M059J (cell line): ENCODE measurements at places on chromosomes 1 and 21. TPM values are rescaled to one million over a fixed set of nuclear protein-coding genes. Genes with fewer than 3 reads are reported as not detected.

The FCAMR gene
- total RNA-seq = not detected in 2 replicates

The ETNK2 gene
- total RNA-seq = 33.9 and 36.4 TPM in 2 replicates

DNA sequence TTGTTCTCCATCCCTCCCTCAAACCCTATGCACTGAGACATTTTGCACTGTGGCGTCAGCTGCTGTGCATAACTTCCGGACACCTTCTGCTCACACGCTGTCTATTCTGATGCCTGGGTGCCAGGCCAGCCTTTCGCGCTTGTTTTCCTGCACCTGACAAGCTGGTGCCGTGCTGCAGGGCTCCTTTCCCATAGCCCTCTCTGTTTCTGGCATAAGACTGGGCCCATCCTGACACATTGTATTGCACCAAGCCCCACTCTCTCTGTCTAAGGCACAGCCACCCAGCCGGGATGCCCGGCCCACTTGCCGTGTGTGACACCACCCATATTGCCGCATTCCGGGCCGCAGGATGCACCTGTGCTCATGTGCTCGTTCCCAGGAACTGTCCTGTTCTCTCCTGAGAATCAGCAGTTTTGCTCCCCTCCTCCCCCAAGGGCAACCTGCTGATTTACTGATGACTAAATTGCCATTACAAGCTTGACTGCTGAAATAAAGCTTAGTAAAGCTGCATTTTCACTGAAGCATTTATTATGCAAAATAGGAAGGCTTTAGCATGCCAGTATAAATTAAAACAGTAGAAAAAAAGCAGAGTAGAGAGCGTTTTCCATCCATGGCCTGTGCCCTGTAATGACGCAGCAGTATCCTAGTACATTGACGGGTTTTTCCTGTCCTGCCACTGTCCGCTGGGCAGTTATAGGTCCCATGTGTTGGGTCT lies 88.0 kb downstream of the CD247 start:
- DNase-seq = no peak

The CD247 gene
- total RNA-seq = not detected in 2 replicates

DNA sequence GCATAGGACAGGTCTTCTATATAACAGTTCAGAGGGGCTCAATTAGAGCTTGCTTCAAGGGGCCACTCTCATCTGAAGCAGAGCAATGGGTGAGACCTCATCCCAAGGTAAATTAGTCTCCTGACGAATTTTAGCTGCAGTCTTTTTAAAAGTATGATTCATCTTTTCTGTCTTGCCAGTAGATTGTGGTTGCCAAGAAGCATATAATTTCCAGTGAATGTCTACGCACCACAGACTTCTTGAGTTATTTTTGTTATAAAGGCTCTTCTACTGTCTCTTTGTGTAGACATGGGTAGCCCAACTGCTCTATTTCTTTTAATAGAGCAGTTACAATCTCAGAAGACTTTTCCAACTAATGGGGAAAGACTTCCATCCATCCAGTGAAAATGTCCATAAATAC lies 108.9 kb upstream of the FMN2 start:
- DNase-seq = peak; percentile 16

- DNase-seq = no peak
Measured at GRCh38 chr1:212098310-212098709, 62.8 kb downstream of the DTL start.

GRCh38 chr1:86435327-86435726 lies 11.4 kb downstream of the CLCA2 start:
- DNase-seq = no peak

The OR2T33 gene
- total RNA-seq = not detected in 2 replicates

- no peak for DNase-seq
Measured at GRCh38 chr1:206782448-206782847, 10.2 kb upstream of the IL10 start.

- DNase-seq = no peak
Measured at GRCh38 chr1:48523558-48523957, 51.6 kb upstream of the SPATA6 start.

- no peak for DNase-seq
Measured at GRCh38 chr1:210371916-210372315, 43.2 kb downstream of the HHAT start.

DNA sequence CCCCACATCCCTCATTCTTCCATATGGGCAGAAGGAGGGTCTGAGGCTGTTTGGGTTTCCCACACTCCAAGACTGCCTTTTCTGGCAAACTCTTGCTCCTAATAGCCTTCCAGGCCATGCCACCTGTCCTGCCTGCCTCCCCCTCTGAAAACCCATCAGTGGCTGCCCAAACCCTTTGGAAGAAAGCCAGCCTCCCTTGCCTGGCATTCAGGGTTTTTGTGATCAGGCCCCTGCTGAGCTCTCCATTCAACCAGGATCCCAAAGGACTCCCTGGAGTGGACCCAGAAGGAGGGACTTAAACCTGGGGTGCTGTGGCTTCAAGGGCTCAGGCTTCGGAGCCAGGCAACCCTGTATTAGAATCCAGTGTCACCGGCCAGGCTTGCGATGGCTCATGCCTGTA lies 4.2 kb upstream of the GUCA2A start:
- DNase-seq = no peak

DNA sequence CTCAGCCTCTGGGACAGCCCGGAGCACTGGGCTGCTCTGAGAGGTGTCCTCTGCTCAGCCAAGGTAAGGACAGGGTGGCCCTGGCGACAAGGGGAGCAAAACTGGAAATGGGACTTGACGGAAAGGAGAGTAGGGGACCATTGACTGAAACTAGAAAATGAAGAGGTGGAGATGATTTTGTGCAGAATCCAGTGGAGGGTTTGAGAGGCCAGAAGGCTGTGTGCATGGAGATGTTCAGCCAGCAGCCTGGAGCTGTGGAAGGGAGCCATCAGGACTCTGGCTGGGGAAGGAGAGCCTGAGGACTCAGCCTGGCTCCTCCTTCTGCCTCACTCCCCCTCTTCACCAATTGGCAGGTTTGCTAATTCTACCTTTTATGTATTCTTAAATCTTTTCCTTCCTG lies 114.2 kb downstream of the EDEM3 start:
- DNase-seq = no peak

DNA sequence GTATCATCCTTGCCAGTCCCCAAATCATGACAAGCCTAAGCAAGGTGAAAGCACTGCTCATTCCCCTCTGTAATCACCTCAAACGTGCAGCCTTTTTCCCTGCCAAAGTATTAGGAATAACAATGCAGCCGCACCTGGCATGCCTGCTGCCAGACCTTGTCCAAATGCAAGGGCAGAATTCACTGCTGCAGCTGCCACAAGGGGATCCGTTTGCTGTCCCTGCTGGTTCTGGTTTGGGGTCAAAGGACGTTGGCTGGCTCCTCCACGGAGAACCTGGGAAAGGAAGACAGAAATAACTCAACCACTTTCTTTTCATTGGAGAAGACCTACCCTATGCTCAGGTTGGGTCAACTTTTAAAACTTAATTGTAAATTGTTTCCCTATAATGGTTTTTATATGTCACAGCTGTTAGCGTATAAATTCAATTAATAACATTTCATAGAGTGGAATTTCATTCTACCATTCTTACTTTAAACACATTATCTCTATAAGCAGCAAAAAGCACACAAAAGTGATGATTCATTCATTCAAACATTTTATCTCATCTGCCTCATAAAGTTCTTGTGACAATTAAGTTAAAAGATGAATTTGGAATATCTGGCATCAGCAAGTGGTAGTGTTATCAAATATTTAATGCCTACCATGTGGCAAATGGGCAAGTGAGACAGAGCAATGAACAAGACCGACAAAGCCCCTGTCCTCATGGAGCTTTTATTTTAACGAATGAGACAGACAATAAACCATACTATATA lies 59.8 kb upstream of the SDC3 start:
- peak; percentile 26 for DNase-seq

The RHD gene
- total RNA-seq = not detected in 2 replicates

DNA sequence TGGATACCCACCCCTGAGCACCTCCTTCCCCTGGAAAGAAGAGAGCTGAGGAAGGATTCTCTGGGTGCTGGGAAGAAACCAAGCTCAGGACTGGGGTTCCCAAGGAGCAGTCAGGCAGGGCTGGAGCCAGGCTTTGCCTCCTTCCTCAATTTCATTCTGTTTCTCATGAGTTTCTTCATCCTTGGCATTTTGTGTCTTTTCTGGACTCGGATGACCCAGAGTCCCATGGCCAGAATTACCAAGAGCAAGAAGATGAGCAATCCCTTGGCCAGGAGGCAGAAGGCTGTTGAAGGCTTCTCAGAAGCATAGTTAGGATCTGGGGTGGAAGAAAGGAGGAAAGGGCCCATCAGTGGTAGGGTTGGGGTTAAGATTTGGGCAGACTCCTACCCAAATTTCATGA lies 2.5 kb downstream of the SLAMF9 start:
- no peak for DNase-seq

GRCh38 chr21:45747802-45748445 lies 104.4 kb downstream of the PCBP3 start:
- peak; percentile 83 for DNase-seq

DNA sequence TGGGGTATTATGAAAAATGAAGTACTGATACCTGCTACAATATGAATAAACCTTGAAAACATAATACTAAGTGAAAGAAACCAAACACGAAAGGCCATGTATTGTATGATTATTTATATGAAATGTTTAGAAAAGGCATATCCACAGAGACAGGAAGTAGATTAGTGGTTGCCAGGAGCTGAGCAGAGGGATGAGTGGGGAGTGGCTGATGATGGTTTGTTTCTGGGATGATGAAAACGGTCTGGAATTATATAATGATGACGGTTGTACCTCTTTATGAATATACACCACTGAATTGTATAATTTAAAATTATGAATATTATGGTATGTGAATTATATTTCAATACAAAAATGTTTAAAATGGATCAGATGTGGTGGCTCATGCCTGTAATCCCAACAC lies 63.8 kb upstream of the MPC2 start:
- no peak for DNase-seq

DNA sequence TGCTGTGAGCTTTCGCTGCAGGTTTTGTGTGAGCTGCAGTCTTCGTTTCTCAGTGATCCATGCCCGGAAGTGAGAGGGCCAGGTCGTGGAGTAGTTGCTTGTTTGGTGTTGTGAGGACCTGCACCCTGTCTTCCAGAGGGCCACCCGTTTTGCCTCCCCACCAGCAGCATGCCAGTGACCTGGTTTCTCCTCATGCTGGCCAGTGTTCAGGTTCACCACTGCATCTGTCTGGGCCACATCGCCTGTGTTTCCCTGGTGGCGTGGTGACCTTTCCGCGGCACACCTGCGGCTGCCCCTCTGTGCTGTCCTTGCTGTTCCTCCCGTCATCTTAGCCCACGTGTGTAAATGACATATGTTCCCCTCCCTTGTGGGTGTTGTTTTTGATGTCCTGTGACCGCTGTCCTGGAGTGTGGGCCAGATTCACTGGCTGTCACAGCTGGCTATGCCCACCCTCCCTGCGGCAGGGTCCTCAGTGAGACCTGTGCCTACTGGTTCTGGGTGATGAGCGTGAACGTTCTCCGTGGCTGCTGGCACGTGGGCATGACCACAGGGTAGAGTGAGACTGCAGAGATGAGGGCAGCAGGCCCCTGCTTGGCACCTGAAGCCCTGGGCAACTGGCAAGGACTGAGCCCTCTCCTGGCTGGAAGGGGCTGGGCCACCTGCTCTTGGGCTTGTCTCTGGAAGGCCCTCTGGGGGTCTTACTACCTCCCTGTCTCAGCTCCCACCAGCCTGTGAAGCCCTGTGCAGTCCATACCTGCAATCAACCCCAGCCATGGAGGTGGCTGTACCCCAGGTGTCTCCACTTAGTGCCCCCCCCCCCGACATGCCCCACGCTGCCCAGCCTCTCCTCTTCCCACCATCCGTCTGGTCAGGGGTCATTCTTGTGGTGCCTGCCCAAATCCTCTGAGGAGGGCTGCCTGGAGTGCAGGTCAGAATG lies 7.3 kb downstream of the IBA57 start:
- DNase-seq = no peak

GRCh38 chr1:43204394-43204793 lies 32.3 kb downstream of the CFAP57 start:
- DNase-seq = no peak

DNA sequence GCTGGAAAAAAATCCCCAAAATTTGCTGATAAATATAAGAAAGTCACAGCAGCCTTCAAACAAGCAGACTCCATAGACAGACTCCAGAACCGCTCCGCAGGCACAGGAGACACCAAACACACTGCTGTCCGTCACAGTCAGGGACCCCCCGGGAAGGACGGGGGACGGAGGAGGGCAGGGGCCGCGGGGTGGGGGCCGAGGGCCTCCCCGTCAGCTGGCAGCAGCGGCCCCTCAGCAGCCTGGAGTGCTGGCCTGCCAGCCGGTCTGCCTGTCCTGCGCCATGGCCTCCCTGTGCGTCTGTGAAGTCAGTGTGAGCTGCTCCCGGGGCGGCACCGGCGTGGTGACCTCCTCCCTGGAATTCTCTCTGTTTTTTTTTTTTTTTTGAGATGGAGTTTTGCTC lies 10.1 kb upstream of the C1orf159 start:
- no peak for DNase-seq

GRCh38 chr21:32371913-32372314 lies 20.9 kb downstream of the URB1 start:
- DNase-seq = peak; percentile 66

DNA sequence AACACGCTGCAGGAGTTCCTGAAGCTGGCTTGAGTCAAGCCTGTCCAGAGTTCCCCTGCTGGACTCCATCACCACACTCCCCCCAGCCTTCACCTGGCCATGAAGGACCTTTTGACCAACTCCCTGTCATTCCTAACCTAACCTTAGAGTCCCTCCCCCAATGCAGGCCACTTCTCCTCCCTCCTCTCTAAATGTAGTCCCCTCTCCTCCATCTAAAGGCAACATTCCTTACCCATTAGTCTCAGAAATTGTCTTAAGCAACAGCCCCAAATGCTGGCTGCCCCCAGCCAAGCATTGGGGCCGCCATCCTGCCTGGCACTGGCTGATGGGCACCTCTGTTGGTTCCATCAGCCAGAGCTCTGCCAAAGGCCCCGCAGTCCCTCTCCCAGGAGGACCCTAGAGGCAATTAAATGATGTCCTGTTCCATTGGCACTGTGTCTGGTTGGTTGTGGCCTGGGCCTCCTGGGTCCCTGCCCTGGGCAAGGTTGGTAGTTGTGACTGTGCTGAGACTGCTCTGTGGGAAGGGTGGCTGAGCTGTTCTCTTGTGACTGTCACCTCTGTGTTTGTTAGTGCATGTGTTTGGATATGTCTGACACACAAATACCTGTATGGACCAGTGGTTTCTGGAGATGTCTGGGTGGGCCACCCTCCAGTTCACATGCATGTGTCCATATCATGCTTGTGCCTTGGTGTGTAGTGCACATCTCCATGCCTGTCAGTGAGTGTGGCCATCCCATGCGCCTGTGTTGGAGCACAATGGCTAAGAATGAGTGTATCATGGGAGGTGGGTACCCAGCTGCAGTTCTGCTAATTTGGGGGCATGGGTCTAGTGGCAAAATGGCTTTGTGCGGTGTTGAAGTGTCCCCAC lies 1.4 kb downstream of the SH3BGRL3 start:
- DNase-seq = peak; percentile 57

The HSD11B1 gene
- 1.9 and 4.3 TPM in 2 replicates for total RNA-seq

The DCST1 gene
- total RNA-seq = not detected in 2 replicates

DNA sequence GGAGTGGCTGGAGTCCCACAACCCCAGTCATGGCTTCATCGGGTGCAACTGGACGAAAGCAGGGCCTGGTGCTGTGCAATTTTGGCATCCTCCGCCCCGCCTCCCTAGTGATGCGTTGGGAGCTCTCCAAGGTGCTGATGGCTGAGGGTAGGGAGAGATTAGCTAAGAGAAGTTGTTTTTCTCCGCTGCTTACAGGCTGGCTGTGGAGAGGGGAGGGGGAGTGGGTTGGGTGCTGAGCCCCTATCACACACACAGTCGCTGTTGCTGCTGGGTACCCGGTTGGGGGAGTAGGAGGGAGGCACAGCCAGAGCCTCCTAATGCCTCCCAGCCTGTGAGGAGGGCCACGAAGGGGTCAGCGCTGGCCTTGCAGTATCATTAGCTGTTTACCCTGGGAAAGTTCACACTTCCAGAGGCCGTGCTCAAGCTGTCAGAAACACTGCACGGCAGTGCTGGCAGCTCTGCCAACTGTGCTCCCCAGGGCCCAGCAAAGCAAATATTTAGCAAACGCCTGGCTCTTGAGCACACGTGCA lies 110.0 kb downstream of the GRIK3 start:
- peak; percentile 37 for DNase-seq
